ENCODE measurements at places on chromosomes 11 and 22.
A peak's percentile ranks its signal among the peaks of the same experiment; 100 is the strongest.

- no peak for DNase-seq
These were observed 99.7 kb upstream of the HSD17B12 start for GRCh38 chr11:43580735-43581369.

DNA sequence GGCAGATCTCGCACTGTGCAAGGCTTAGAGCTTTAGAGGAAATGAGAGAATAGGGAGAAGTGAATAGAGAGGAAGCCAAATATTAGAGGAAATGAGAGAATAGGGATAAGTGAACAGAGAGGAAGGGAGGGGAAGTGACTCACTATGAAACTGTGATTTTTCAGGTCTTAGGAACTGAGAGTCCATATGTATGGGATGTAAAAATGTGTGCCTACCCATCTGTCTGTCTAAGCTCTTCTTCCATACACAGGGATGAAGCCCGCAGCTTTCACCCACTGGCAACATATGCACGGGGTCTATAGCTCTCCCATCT lies 6.4 kb upstream of the CCDC86 start:
- DNase-seq = no peak

GRCh38 chr11:44199816-44200215 lies 104.3 kb downstream of the EXT2 start:
- DNase-seq = no peak

- DNase-seq = no peak
These were observed 28.1 kb upstream of the FBXO3 start for GRCh38 chr11:33802194-33802950.

DNA sequence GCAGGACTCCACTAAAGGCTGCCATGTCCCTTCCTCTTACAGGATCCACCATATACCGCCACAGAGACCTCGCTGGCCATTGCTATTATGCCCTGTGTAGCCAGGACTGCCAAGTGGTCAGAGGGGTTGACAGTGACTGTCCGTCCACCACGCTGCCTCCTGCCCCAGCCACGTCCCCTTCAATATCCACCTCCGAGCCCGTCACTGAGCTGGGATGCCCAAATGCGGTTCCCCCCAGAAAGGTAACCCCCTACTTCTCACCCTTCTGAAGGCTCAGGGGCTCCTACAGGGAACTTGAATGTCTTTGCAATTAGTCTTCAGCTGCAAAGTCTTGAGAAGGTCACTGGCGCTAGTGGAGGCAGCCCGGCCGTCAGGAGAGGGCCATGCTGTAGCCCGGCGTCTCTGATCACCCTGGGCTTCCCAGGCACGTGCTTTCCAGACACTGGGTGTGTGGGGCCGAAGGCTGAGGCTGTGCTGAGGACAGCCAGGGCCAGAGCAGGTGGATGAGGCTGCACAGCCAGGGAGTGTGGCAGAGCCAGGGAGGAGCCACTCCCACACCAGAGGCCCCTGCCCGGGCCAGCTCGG lies 30.0 kb upstream of the MUC5B start:
- DNase-seq = peak; percentile 6

- no peak for DNase-seq
These were observed 323.3 kb downstream of the TENM4 start for GRCh38 chr11:79117488-79117887.

DNA sequence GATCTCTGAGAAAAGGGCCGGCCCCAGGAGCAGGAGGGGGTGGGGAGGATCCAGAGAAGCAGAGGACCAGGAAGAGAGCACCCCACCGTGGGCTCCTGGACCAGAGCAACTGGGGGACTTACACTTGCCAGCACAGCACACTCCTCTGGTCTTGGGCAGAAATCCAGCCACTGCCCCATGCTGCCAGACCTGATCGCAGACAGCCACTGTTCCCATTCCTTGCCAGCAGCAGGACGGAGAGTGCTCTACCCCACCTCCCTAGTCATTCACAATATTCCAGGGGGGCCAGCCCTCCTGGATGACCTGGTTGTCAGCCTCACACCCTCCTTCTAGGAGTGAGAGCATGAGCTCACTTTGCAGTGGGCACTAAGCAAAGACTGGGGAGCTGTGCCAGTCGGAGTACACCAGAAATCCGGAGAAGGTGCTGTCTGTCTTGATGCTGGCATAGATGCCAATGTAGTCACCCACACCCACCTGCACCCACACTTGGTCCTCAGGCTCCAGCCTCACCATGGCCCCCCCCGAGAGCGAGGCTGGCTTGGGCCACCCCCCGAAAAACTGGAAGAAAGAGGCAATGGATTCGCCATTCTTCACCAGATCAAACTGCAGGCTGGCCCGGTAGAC lies 1.6 kb downstream of the C1QTNF5 start:
- DNase-seq = no peak

DNA sequence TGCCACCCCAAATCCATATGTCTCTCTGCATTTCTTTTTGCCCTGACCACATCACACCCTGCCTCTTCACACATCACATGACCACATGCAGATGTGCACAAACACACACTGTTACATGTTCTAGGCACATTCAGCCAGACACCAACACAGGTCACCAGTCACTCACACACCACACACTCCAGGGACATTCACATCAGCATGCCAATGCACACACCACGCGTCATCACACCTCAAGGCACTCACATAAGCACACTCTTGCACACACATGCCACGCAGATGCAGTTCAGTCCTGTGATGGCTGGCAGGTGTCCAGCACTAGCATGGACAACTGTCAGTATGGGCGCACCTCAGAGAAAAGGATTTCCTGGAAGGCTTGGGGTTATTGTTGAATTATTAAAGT lies 77.0 kb upstream of the MYOD1 start:
- DNase-seq = no peak

DNA sequence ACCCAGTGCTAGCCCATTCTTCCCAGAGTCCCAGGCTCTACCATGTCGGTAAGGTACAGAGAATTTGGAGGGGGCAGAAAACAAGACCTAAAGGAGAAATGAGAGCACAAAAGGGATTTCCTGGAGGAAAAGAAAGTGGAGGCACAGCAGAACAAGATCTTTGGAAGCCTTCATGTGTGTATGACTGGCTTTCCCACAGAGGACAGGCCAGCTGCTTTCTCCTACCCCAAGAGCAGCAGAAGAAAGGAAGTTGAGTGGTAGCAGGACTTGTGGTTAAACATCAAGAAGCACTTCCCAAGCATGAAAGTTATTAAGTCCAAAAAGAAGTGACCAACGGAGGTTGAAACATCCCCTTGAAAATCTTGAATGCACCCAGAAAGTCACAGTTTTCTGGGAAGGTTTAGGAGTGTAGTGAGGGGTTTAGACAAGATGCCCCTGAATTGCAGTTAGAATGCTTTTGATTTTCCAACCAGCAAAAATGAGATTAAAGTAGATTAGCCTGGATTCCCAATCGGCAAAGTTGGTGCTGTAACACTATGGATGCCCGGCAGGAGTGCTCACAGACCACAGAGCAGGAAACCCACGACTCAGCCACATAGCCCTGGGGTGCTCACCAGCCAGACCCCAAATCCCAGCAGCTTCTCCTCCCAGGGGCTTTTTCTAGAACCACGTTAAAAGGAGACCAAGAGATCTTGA lies 608 bp downstream of the TMPRSS13 start:
- DNase-seq = no peak

- DNase-seq = no peak
These were observed 1.1 kb downstream of the IGLL5 start for GRCh38 chr22:22888571-22889353.

DNA sequence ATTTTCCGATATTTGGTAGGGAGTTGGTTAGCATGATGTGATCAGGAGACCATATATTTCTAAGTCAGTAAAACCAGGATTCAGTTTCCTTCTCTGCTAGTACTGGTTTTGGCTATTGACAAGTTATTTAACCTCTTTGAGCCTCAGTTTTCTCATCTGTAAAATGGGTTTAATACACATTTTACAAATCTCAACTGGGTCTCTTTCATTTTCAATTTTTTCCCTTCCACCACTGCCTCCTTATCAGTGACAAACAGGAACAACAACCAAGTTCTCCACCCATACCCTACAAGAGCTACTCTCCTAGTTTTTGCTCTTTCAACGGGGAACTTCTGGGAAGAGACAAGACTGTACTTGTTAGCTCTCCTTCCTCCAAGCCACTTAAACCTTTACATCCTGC lies 6.2 kb upstream of the APLP2 start:
- DNase-seq = no peak

DNA sequence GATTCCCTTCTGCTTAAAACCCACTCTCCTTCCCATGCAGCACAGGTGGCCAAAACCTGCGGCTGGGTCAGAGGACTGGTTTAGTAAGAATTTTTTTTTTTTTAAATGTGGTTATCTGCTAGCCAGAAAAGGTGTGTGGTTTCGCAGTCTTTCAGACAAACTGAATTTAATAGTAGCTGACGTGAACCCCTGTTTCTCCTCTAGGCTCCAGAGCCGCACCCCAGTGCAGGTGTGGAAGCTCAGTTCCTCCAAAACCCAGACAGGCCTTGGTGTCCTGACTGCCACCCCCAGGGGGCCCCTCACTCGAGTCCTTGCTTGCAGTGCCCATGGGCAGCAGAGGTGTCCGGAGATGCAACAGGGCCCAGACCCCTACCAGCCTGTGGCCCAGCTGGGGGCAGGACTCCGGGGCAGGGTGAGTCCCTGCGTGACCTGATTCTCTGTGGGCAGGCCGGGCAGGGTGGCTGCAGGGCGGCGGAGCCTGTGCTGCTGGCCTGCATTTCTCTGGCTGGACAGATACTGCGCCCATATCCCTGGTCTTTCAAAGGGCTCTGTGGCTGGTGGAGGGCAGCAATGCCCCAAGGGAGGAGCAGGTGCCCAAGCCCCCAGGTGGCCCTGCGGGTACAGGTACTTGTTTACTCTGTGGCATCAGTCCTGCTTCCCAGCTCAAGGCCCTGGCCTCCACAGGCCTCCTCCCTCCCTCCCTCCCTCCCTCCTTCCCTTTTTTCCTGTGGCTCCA lies 15.2 kb downstream of the KCNQ1 start:
- no peak for DNase-seq

DNA sequence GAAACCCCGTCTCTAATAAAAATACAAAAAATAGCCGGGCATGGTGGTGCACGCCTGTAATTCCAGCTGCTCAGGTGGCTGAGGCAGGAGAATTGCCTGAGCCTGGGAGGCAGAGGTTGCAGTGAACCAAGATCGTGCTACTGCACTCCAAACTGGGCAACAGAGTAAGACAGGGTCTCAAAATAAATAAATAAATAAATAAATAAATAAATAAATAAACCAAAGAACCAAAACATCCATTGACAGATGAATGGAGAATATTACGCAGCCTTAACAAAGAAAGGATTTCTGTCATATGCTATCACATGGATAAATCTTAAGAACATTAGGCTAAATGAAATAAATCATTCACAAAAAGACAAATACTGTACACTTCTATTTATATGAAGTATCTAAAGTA lies 11.1 kb upstream of the CSTF3 start:
- DNase-seq = no peak

DNA sequence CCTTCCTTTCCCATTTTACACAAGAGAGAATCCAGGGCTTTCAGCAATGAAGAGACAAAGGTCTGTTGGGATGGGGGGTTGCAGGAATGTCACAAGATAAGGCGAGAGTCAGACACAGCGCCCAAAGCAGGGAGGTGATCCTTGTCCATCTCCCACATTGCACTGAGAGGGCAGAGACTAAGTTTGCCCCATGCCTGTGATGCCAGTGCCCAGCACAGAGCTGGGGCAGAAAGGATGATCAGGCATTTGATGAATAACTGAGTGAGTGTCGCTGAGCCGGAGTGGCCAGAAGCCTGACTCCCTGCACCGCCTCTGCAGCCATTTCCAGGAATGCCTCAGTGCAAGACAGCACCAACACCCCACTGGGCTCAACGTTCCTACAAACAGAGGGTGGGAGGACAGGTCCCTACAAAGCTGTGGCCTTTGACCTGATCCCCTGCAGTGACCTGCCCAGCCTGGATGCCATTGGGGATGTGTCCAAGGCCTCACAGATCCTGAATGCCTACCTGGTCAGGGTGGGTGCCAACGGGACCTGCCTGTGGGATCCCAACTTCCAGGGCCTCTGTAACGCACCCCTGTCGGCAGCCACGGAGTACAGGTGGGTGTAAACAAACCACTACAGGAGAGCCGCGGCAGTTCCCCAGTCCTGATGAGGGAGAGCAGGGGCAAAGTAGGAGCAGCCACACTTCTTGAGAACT lies 2.3 kb downstream of the UPK3A start:
- DNase-seq = no peak

DNA sequence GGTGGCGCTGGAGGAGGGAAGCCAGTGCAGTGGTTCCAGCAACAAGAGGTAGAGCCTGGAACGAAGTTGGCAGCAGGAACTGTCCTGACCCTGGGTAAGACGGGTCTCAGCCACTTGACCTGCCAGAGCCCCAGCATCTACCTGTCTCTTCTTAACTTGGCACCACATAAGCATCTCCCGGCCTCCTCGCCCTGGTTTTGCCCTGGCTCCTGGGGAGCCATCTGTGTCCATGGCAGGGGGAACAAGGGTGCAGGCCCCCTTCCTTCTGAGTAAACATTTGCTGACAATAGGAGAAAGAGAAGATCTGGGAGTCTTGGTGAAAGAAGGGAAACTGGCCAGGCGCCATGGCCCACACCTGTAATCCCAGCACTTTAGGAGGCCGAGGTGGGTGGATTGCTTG lies 12.8 kb downstream of the P2RY2 start:
- DNase-seq = no peak

GRCh38 chr11:119990309-119991021 lies 147.4 kb downstream of the TRIM29 start:
- DNase-seq = no peak

DNA sequence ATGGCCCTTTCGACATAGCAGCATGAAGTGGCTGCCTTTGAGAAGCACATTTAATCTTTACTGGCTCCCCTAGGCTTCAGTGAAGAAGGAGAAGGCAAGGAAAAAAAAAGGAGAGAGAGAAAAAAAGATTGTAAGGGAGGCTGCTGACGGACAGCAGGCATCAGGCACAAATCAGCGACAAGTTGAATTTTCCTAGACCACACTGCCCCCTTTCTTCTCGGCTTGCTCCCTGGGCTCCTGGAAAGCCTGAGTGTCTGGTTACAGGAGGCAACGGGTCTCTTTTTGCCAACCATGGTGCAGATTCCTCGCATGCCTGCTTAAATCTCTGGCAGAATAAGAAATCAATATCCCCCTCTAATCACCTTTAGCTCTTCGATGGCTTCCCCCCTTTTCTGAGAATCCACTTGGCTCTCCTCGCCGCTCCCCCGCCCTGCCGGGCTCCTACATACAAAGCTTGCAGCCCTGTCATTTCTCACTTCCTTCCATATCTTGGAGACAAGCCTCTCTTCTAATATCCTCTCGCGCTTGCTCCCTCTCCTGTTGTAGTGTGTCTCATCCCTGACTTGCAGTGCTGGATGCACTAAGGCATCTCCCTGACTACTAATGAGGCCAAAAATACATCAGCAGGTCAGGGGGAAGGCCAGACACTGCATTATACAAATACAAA lies 14.3 kb downstream of the BLID start:
- no peak for DNase-seq

GRCh38 chr22:27919942-27920755 lies 1.1 kb upstream of the PITPNB start:
- DNase-seq = no peak

Measured in activated CD8-positive, alpha-beta memory T cell treated with anti-CD3 and anti-CD28 coated beads, Interleukin-2, amount 50 U/mL, for 4 hours (primary cell).